GDM1 (cell line): ENCODE measurements at places on chromosomes 5 and 9.

- DNase-seq, result no peak
Observed at GRCh38 chr5:176901260-176902101, 2.3 kb upstream of the HK3 start.

DNA sequence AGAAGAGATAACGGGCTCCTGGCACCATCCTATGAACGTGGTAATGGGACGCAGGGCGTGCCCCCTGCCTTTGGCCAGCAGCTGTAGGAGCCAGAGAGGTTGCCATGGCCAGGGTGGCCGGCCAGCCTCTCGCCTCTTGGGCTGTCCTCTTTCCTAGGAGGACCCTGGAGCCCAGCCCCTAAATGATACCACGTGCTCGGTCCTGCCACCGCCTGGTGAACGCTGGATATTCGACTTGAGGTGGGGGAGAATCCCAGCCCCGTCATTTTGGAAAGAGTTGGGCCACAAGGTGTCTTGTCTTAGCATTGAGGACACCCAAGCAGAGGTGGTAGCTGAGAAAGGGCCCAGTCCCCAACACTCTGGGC is 391 bp upstream of the NRG2 start:
- no peak for DNase-seq

- DNase-seq, result no peak
Observed at GRCh38 chr5:1963941-1964451, 81.3 kb upstream of the IRX4 start.

DNA sequence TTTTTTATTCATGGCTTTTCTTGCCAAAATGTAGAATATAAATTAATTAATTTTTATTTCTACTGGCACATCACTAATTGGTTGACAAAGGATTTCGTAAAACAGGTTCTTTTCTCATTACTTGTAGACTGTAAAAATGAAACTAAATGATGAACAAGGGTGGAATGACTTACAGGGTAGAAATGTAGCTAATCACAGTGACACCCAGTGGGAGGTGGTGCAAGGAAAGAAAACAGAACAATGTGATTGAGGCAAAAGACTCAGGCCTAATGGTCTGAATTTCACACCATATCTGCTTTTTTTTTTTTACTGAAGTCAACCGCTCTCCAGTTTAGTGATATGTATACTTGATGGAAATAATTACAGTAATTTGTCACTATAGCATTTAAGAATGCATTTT is 28.9 kb downstream of the GABRG2 start:
- no peak for DNase-seq

GRCh38 chr5:141529873-141530272 is 41.0 kb downstream of the PCDHGC5 start:
- no peak for DNase-seq

- no peak for DNase-seq
Observed at GRCh38 chr9:89484475-89485404, 13.2 kb downstream of the SEMA4D start.

GRCh38 chr9:122036988-122037387 is 56.1 kb downstream of the TTLL11 start:
- no peak for DNase-seq

DNA sequence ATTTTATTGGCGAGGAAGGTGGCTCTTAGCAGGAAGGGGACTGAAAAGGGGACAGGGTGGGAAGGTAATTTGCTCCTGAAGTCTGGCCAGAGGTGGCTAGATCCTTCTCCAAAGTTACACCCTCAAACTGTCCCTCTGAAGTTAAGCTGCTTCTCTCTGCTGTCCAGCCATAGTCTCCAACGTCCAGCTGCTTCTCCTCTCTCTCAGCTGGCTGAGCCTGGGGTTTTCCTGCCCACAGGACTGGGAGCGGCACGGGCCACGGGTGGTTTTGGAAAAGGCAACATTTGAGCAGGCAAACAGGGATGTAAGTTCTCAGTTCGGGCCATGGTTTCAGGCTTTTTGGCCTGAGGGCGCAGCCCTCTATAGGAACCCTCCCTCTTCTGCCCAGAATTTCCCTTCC is 128.3 kb downstream of the YIPF5 start:
- no peak for DNase-seq

DNA sequence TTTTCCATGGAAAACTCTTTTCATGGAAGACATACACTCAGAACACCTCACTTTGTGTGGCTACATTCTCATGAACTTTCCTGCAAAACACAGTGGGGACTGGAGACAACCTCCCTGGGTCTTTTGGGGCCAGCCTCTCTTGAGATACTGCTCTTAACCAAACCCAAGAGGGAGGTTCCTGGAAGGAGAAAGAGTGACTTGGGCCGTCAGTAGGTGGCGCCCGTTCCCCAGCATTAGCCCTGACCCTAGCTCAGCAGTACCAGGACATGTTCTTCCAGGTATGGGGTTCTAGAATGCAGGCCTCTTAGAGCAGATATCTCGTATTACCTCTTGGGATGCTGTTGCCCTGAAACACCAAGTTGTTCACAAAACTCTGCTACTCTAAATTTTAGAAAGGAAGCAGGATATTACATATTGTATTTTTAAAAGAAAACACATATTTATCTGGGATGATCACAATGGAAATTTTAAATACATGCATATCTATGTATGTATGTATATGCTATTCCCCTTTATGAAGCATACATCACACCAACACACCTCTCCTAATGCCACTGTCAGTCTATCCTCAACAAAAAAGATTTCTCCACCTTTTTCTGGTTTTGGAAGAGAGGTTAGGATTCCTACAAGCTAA is 15.8 kb upstream of the GLIS3 start:
- DNase-seq, result peak; percentile 54

- DNase-seq, result no peak
Observed at GRCh38 chr9:128059365-128059983, 7.6 kb downstream of the NAIF1 start.

DNA sequence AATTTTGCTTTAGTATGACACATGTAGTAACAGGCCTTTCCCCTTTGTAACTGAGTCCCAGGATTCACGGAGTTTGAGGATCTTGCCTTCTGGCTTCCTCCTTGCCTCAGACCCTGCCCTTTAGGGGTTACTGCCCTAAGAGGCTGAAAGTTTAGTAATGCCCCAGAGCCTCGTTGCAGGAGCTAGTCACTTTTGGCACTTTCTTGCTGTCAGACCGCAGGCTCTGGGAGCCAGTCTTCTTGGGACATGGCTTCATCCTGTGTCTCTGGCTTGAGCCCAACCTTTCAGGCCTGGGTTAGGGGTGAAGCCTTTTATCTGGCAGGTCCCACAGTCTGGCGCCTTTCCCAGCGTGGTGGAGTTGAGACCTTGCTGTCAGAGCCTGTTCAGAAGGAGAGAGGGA is 185.6 kb upstream of the DMRT1 start:
- DNase-seq, result no peak

- no peak for DNase-seq
Observed at GRCh38 chr5:101306391-101307137, 403.5 kb upstream of the ST8SIA4 start.

DNA sequence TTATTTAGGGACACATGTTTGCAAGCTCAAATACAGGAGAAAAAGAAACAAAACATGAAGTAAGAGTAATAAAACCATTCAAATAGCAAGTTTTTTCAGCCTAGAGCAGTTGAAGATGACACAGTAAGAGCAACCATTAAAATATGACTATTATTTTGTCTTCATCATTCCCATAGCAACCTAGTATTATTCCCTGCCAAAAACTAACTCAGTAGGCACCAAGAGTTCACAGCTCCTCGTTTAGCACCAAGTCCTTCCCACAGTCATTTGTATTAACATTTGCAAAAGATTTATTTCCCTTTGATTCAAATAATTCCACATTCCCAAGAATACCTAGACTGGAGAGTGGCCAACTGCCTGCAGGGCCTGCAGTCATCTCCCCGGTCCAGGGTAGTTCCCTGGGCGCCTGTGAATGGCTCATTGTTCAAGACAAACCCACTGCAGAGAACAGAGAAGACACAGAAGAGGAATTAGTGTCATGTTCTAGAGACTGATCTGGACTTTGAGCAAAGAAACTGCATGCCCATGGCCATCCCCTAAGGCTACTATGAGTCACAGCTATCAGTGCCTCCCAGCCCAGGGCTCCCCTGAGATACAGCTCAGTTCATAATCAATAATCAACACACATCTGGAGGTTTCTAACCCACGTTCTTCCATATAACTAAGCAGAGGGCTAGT is 139.1 kb upstream of the MAP3K1 start:
- no peak for DNase-seq

DNA sequence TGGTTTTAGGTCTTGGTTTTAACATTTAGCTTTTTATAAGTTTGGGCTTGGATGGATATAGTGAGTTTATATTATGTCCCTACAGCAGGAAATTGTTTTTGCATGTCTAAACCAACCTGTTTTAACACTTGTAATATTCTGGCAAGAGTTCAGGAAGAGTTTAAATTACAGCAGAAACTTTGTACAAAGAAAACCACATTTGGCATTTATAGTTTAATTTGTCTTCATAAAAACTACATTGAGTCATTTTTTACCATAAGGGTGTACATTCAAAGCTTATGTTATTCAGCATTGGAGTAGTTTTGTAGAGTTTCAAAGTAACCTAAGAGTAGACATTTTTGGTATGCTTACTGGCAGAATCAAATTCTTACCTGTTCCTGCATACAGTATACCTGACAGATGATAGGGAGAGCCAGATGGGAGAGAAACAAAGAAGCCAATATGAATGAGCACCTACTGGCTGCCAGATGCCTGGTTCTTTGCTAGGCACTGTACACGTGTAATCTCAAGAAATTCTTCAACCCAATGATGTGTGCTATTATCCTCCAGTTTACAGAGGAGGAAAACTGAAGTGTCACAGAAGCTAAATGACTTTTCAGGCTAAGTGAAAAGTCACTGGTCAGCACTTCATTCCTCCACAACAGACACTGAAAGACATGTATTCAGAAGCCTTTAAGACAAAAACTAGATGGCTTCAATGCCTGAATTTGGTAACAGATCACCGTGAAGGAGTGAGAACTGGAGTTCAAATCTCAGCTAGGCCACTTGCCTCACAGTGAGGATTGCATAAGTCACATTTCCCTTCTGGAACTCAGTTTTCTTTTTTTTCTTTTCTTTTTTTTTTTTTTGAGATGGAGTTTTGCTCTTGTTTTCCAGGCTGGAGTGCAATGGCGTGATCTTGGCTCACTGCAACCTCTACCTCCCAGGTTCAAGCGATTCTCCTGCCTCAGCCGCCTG is 25.9 kb upstream of the ECM2 start:
- no peak for DNase-seq

DNA sequence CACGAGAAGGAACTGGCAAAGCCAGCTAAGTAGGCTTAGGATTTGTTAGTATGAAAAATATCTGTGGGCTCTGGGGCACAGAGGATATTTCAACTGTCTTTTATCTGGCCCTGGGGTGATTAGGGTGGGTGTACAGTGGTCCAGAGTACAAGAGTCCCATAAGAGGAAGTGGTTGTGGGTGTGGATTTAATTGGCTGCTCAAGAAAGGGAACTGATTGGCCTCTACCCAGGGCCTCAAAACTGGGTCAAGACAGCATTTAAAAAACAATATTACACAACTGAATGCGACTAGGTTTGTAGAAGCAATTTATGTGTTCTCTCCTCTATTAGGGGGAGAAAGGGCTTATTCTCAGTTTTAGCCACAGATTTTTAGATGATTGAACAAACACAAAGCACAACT is 1353.4 kb upstream of the WWC1 start:
- no peak for DNase-seq

DNA sequence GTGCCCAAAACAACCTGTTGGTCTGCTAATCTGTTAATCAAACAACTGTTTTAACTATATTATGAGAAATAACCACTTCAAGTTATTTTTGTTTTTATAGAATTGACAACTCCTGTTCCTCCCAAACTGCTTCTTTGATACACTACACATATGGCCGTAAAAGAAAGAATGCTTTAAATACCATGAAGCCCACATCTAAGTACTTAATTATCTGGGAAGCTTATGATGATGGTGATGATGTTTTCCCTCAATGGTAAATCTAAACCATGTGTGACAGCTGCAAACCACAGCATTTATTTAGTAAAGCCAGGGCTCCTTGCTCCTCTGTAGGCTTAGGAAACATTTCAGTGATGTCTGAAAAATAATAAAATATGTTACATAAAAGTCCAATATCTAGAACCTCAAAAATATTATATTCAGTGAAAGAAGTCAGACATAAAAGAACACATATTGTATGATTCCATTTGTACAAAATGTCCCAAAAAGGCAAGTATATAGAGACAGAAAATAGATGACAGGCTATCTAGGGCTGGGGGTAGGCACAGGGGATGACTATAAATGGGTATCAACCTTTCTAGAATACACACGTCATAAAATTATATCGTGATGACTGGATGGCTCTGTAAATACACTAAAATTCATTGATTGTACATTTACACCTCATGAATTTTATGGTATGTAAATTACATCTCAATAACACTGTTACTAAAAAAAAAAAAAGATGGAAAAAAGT is 154.1 kb downstream of the EFNA5 start:
- no peak for DNase-seq

DNA sequence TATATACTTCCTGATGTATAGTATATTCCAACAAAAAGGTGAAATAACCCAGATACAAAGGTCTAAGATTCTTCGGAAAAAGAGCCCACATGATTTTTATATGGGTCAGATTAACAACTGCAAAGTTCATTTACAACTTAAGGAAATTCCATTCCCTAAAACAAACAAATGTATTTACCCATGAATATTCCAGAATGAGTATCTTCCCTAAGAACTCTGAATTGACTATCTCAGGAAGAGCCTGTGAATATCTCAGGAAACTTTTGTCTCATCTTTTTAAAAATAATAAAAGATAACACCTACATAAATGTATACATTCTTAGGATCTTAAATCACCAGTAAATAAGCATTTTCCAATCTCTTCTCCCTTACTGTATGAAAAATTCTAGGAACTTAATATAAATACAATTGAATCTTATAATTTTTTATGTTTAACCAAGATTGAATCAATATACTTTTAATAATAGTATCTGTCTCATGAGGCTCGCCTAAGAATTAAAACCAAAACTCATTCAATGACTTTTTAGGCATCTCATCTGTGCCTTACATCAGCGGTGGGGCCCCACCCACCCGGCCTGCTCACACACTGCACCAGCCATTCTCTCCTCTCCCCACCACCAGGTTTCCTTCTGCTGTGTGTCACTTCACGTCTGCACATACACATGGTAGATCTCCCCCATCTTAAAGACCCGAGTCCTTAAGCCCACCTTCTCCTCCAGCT is 78.1 kb downstream of the RAPGEF1 start:
- DNase-seq, result no peak

GRCh38 chr5:15168358-15168757 is 296.8 kb upstream of the ANKH start:
- no peak for DNase-seq

- DNase-seq, result no peak
Observed at GRCh38 chr9:38671372-38671731, 48.6 kb downstream of the FAM240B start.

GRCh38 chr5:67373518-67373917 is 176.9 kb upstream of the CD180 start:
- no peak for DNase-seq

DNA sequence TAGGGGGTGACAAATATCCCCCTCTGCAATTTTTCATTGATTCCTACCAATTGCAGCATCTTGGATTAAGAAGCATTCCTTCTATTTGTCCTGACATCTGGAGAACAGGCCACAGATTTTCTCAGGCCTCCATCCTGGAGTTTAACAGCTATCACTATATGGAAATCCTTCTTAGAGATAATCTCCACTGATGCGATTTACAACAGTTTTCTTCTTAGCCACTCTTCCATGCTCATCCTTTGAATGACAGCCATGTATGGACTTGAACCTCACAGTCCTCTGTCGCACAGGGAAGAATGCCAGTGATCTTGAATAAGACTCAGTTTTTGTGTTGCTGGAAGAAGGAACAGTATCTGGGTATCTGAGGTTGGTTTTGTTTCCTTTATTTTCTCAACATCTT is 73.2 kb downstream of the PGM5 start:
- DNase-seq, result no peak
